ENCODE measurements at places on chromosomes 12 and 14. TPM values are rescaled to one million over a fixed set of nuclear protein-coding genes. Genes with fewer than 3 reads are reported as not detected.

DDX23 gene
- total RNA-seq: 65.5 TPM

CACNA1C gene
- total RNA-seq: 1.5 TPM

NXPH4 gene
- 5.6 TPM for total RNA-seq

DNAL1 gene
- 8.1 TPM for total RNA-seq

FGD6 gene
- 8.1 TPM for total RNA-seq

PMCH gene
- total RNA-seq: not detected

RFX4 gene
- total RNA-seq: not detected

TUBA1B gene
- total RNA-seq: 3,840 TPM

RPL10L gene
- not detected for total RNA-seq

RTN1 gene
- total RNA-seq: 5.4 TPM

- DNase-seq: no peak
Observed at GRCh38 chr12:79085106-79085682, 220.6 kb downstream of the SYT1 start.

- no peak for DNase-seq
Observed at GRCh38 chr12:118958520-118958919, 22.8 kb upstream of the SRRM4 start.

GRCh38 chr14:76948213-76948947 is 80.1 kb downstream of the IRF2BPL start:
- DNase-seq: no peak

GRCh38 chr12:62604871-62605270 is 138.2 kb downstream of the MON2 start:
- no peak for DNase-seq

- no peak for DNase-seq
Observed at GRCh38 chr14:32733015-32733414, 205.7 kb upstream of the NPAS3 start.

- DNase-seq: no peak
Observed at GRCh38 chr12:6839482-6840201, 1.1 kb upstream of the GNB3 start.

DNA sequence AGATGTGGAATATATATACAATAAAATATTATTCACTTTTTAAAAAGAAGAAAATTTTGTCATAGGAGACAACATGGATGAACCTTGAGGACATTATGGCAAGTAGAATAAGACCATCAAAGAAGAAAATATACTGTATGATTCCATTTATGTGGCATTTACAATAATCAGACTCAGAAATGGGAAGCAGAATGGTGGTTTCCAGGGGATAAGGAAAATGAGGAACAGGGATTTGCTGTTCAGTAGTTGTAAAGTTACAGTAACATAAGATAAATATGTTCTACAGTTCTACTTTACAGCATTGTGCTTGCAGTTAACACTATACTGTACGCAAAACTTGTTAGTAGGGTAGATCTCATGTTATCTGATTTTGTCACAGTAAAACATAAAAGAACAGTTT is 1271.0 kb downstream of the LRFN5 start:
- no peak for DNase-seq

- peak; percentile 14 for DNase-seq
Observed at GRCh38 chr14:35883677-35884293, 57.6 kb downstream of the BRMS1L start.

GRCh38 chr12:56948881-56949280 is 8.5 kb downstream of the RDH16 start:
- no peak for DNase-seq

- peak; percentile 29 for DNase-seq
Observed at GRCh38 chr14:50599700-50600444, 39.9 kb downstream of the ATL1 start.

- DNase-seq: peak; percentile 64
Observed at GRCh38 chr14:96252999-96253539, 2.9 kb upstream of the BDKRB1 start.

DNA sequence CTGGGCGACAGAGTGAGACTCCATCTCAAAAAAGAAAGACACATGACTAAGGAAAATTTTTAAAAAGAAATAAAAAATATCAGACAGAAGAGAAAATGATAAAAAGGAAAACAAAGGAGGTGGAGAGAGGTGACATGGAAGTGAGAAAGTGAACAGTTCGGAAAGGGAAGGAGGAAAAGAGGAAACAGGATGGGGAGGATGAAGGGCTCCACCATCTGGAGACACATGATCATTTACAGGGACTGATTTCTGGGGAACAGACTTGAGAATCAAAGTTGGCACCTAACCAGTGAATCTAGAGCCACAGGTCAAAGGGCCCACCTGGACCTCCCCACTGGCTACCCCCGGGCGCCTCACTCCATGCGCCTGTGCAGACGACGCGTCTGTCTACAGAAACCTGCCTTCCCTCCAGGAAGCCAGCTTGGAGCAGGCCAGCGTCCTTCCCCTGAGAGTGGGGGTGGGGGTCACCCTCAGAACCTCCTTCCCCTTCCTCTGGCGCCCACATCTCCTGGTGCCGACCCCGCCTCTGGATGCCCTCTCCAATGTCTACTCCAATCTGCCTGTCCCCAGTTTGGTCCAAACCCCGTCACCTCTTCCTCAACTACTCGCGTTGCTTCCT is 60.5 kb downstream of the AMN start:
- no peak for DNase-seq

DNA sequence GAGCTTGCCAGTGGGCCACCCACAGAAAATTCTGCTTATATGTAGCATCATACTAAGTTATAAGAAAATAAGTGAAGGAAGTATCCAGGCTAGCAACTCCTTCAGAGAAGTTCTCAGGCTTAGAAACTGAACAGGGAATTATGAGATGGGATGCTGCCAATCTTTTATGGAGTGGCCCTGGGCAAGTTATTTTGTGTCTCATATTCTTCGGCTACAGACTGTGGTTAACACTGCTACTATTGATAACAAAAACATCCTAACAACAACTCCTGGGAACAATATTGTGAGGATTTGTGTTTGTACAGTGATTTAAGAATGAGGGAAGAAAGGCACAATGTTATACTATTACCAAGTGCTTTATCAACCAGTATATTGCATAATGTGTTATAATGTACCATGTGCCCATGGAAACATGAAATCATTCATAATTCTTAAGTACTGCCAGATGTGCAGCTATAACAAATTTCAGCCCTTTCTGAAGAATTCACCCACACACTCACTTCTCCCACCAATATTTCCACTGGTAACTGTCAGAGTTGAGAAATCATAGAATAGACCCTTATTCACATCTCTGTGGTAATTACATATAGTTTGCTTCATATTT is 113.3 kb upstream of the SOX5 start:
- no peak for DNase-seq

DNA sequence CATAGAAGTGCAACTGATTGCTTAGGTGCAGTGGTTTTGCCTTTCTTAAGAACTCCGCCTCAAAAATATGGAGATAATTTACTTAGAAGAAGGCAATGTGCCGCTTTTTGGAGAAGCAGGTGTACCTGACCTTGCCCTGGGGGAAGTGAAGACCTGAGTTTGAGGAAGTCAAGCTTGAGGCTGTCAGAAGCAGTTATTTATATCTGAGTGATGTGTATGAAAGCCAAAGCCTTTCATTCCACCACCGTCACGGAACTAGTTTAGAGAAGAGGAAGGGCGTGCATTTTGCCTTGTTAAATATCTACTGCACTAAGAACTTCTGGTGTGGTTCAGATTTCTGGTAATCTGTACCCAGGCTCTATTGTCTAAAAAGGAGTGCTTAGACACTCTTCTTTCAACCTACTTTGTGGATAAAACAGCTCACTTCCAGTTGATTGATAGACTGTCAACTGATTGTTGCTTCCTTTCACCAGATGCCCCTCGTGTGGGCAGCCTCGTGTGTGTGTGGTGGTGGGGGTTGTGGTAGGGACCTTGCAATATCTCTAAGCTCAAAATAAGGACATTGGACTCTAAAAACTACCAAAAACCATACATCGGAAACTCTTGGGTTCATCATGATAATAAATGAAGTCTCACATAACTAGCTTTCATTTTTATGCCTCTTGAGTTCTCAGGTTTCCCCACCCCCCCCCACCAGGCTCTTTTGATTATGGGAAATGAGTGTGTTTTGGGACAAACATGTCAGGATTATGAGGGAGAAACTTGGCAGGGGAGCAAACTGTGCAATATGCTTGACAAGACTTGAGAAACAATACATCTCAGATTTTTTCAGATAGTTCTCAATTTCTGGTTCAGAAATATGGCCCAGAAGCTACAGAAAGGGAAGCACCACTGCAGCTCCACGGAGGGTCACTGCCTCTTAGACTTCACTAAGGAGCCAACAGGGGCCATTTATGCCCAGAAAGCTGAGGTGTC is 78.6 kb downstream of the ARF6 start:
- DNase-seq: no peak

DNA sequence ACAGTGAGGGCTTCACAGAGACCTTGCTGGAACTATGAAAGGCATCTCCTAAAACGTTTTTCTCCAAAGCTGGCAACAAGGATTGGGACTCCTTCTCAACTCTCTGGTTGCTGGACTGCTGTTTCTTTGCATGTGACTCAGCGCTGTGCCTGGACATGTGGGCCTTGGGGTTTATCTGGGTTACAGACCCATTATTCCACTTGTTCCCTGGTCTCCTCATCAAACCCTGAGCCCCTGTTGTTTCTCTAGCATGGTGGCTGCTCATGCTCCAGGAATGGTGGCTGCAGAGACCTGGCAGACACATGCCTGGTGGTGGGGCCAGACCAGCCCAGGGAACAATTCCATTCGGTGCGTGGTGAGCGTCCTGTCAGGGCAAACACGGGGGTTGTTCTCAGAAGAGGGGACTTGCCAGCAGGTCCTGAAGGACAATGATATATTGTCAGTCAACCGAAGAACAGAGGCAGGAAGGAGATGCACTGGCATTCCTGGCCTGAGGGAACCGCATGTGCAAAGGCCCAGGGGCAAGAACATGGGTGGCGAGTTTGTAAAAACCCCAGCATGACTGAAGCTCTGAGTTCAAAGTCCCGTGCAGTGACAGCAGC is 320.1 kb upstream of the RTL1 start:
- DNase-seq: no peak

DNA sequence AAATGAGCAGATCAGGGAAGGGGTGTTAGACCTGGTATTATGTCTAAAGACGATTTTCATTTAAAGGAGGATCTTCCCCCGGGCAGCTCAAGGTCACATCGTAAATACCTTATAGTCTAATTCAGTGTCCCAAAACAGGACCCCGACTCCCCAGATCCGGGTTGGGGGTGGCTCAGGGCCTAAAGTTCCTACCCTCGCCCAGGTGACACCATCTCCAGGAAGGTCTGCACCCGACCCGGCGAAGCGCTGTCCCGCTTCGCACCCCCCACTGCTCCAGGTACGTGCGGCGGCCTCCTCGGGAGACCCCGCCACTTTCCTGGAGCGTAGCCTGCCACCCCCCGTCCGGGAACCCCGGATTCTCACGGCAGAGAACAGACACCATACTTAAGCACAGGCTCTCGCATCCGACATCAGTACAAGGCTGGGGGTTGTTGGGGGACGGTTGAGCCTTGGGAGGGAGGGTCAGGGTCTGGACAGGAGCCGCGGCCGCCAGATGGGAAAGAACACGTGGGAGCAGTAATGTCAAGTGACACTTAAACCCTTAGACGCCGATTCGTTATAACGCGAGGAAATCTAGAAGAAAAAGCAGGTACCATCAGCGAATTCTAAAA is 556 bp downstream of the TIMM9 start:
- DNase-seq: peak; percentile 53

DNA sequence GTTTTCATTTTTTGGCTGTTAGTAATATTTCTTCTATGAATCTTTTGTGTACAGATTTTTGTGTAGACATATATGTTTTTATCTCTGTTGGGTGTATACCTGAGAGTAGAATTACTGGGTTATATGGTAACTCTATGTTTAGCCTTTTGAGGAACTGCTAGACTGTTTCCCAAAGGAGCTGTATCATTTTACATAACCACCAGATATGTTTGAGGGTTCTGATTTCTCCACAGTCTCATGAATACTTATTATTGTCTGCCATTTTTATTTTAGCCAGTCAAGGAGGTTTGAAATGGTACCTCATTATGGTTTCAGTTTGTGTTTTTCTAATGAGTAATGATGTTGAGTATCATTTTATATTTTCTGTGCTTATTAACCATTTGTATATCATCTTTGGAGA is 1.9 kb downstream of the PCNX4 start:
- DNase-seq: no peak

GRCh38 chr12:114992443-114992842 is 308.5 kb upstream of the TBX3 start:
- DNase-seq: no peak

DNA sequence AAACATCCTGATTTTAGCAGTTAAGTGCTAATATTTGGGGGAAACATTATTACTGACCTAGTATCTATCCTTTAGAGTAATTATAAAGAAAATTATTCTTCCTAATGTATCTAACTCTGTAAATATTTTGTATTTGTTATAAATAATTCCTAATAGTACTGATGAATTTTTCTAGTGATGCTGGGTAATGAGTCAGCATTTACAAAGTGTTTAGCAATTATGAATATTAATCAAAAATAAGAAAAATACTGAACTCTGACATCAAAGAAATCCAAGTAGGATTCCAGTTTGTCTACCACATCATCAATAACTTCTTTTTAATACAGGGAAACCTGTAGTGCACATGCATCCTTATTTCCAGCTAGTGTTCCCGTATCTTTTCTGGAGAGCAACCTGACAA is 9.0 kb downstream of the NAP1L1 start:
- DNase-seq: no peak

DNA sequence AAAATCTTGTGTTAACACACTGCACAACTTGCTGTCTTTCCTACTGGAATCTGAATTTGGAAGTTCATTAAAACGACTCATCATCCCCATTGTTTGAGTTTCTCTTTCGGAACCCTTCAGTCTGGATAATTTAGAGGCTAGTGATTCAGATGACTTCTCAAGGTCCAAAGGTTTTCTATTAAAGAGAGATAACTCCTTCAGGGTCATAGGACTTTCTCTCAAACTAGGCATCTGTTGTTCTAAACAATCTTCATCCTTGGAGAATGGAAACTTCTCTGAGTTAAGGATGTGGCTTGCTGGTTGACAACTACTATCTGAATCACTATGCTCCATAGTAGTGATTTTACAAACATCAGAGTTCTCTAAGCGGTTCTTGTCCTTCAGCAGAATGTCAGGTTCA is 4.4 kb downstream of the MLH3 start:
- no peak for DNase-seq

DNA sequence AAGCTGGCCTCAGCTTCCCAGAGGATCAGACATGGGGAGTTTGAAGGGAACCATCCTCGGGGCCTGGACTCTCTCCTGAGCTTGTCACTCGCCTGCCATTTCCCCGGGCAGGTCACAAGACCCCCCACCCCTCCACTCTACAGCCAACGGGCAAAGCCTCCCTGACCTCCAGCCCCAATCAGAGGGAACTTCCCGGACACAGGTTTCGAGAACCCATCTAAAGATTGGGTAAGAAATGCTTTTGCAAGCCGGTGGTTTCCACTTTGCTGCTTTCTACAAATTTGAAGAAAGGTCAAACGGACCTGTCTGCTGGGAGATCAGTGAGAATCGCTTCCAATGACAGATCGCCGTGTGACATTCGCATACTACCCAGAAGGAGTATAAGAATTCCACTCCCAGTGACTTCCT is 89.6 kb downstream of the SCARB1 start:
- no peak for DNase-seq

DNA sequence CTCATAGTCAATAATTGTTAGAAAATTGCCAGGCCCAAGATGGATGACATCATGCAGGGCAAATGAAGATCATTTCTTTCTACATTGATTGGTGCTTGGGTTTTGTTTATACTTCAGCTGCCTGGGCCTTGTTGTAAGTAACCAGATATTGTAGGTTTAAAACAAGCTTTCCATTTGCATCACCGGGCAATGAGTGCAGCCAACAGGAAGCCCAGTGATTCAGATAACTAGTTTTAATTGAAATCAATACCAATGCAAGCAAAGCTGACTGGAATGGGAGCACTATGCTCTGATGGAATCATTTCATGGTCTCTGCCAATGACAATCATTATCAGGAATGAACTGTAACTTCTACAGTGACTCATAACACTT is 279.3 kb downstream of the DUSP6 start:
- DNase-seq: peak; percentile 28
